ENCODE measurements at places on chromosomes 4 and X. TPM values are rescaled to one million over a fixed set of nuclear protein-coding genes. Genes with fewer than 3 reads are reported as not detected.
A peak's percentile ranks its signal among the peaks of the same experiment; 100 is the strongest.

- peak overlapping the region; percentile 75 for H3K27ac ChIP-seq
- no peaks in the 10 kb centered on the region for H3K36me3 ChIP-seq
- no peak overlapping the region for H3K4me3 ChIP-seq
These were observed 290.9 kb upstream of the LDB2 start for GRCh38 chr4:17189401-17189720.

GRCh38 chr4:14132301-14132700 lies 504.8 kb upstream of the BOD1L1 start:
- no peak for DNase-seq
- H3K27ac ChIP-seq, result no peak overlapping the region
- no peaks in the 10 kb centered on the region for H3K4me1 ChIP-seq
- no peaks in the 10 kb centered on the region for H3K27me3 ChIP-seq
- H3K4me3 ChIP-seq, result no peak overlapping the region
- H3K36me3 ChIP-seq, result no peaks in the 10 kb centered on the region

DNA sequence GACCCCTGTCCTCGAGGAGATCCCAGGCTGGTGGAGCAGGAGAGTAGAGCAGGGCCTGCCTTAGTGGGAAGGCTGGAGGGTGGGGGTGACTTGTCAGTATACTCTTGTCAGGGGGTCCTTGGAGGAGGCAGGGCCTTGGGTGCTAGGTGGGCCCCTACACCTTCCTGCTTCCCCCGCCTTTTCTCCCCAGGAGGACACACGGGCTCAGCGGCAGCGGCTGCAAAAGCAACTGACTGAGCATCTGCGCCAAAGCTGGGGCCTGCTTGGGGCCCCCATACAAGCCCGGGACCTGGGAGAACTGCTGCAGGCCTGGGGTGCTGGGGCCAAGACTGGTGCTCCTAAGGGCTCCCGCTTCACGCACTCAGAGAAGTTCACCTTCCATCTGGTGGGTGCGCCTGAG lies 11.3 kb downstream of the CCDC22 start:
- H3K4me1 ChIP-seq, result no peaks in the 10 kb centered on the region
- no peak for DNase-seq
- H3K27ac ChIP-seq, result no peak overlapping the region
- no peaks in the 10 kb centered on the region for H3K27me3 ChIP-seq

- no peak overlapping the region for H3K27ac ChIP-seq
- no peaks in the 10 kb centered on the region for H3K4me1 ChIP-seq
- no peaks in the 10 kb centered on the region for H3K27me3 ChIP-seq
- no peaks in the 10 kb centered on the region for H3K36me3 ChIP-seq
- H3K4me3 ChIP-seq, result no peak overlapping the region
These were observed 51.0 kb upstream of the MTM1 start for GRCh38 chrX:150517303-150517910.

DNA sequence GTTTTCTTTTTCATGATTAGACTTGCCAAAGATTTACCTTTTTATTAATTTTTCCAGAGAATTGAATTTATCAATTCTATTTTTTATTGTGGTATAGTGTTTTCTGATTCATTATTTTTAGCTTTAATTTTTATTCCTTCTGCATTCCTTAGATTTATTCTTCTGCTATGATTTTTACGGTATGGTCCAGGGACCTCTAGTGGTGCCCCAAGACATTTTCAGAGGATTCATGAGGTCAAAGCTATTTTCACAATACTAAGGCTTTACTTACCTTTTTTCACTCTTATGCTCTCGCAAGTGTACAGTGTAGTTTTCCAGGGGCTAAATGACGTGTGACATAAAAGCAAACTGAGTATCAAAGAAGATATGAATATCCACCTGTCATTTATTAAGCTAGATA lies 8.0 kb downstream of the RADX start:
- H3K27me3 ChIP-seq, result no peaks in the 10 kb centered on the region
- H3K36me3 ChIP-seq, result no peaks in the 10 kb centered on the region
- H3K4me3 ChIP-seq, result no peak overlapping the region
- no peak overlapping the region for H3K27ac ChIP-seq
- no peak for DNase-seq
- H3K4me1 ChIP-seq, result no peaks in the 10 kb centered on the region

- peaks cover 46% of the 10 kb centered on the region for H3K4me1 ChIP-seq
- DNase-seq, result no peak
- H3K36me3 ChIP-seq, result no peaks in the 10 kb centered on the region
- no peak overlapping the region for H3K27ac ChIP-seq
- H3K27me3 ChIP-seq, result no peaks in the 10 kb centered on the region
- H3K4me3 ChIP-seq, result no peak overlapping the region
These were observed 4.8 kb downstream of the PDGFC start for GRCh38 chr4:156966836-156967235.

DNA sequence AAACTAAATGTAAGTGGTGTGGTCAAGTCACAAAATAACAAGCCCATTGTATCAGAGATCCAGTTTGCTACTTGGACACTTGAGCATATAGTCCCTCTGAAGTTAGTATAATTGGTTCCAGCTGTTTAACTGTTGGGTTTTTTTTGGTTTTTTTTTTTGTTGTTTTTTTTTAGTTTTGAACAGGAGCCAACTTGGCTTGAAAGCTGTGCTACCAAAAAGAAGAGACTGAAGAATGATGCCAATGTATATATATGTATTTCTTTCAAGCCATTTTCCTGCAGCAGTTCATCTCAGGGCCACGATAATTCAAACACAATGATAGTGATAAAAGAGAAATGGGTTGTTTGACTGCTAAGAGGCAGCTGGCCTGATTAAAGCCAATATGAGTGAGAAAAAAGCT lies 138.3 kb downstream of the PCDH18 start:
- H3K4me1 ChIP-seq, result peaks cover 4% of the 10 kb centered on the region
- no peak for DNase-seq
- no peaks in the 10 kb centered on the region for H3K27me3 ChIP-seq

DNA sequence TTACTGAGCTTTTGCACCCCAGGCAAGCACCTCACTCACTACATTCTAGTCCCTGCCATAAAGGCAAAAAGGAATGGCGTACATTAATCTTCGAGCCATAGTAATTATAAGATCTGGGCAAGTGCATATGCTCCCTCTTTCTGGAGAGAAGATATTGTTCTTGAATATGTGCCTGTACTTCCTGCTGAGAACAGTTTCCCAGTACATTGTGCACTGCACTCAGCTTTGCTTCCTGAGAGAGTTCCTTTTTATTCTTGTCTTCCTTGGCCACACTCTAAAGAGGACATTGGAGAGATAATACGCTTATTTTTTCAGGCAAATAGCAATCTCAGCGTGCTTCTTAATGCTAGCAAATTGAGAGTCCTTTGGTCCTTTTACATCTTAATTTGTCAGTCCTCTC lies 909.0 kb upstream of the PCDH10 start:
- H3K4me1 ChIP-seq, result no peaks in the 10 kb centered on the region
- H3K27me3 ChIP-seq, result no peaks in the 10 kb centered on the region
- no peak for DNase-seq
- H3K4me3 ChIP-seq, result no peak overlapping the region
- H3K27ac ChIP-seq, result no peak overlapping the region

DNA sequence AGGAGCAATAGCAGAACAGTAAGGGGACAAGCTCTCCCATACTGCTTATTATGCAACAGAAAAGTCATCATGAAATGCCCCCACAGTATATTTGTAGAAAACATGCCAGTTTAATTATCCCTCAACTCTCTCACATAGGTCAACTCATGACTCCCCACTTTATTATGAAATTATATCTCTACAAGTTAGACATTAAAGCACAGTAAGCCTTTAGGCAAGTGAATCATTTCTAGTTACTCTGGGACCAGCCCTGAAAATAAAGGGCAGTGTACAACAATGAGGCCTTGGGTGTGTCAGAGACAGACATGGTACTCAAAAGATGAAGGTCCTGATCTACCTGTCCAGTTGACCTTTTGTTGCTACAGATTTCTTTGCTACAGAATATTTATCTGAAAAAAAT lies 191.9 kb downstream of the FBXW7 start:
- H3K27me3 ChIP-seq, result no peaks in the 10 kb centered on the region
- H3K36me3 ChIP-seq, result peaks cover 48% of the 10 kb centered on the region
- H3K27ac ChIP-seq, result no peak overlapping the region

- H3K27me3 ChIP-seq, result no peaks in the 10 kb centered on the region
- H3K4me1 ChIP-seq, result no peaks in the 10 kb centered on the region
- H3K4me3 ChIP-seq, result no peak overlapping the region
- no peak for DNase-seq
These were observed 135.5 kb downstream of the ARHGAP24 start for GRCh38 chr4:85610450-85610849.

- H3K27ac ChIP-seq, result no peak overlapping the region
- no peak overlapping the region for H3K4me3 ChIP-seq
- H3K36me3 ChIP-seq, result peaks cover 7% of the 10 kb centered on the region
- DNase-seq, result no peak
- peaks cover 22% of the 10 kb centered on the region for H3K4me1 ChIP-seq
These were observed 4.3 kb downstream of the SEPSECS start for GRCh38 chr4:25155947-25156346.

GRCh38 chr4:161655148-161655547 lies 508.7 kb downstream of the FSTL5 start:
- no peaks in the 10 kb centered on the region for H3K27me3 ChIP-seq
- no peaks in the 10 kb centered on the region for H3K4me1 ChIP-seq
- no peak for DNase-seq

DNA sequence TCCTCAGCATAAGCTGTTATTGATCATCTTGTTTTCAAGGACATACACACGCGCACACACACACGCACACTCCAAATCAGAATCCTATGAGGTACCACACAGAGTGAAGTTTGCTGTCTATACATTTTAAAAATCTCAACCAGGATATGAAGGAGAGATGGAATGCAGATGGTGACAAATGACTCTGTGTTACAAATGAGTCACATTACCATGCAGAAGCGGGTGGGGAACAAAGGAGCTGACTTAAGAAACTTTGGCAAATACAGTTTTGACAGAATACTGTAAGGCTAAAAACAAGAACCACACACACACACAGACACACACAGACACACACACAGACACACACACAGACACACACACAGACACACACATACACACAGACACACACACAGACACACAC lies 81.7 kb downstream of the RELL1 start:
- H3K4me1 ChIP-seq, result peaks cover 4% of the 10 kb centered on the region
- no peak overlapping the region for H3K27ac ChIP-seq
- no peak for DNase-seq

- no peaks in the 10 kb centered on the region for H3K4me1 ChIP-seq
- H3K36me3 ChIP-seq, result no peaks in the 10 kb centered on the region
- DNase-seq, result no peak
- no peak overlapping the region for H3K4me3 ChIP-seq
- no peaks in the 10 kb centered on the region for H3K27me3 ChIP-seq
These were observed 1091.0 kb downstream of the C4orf33 start for GRCh38 chr4:130186931-130187330.

DNA sequence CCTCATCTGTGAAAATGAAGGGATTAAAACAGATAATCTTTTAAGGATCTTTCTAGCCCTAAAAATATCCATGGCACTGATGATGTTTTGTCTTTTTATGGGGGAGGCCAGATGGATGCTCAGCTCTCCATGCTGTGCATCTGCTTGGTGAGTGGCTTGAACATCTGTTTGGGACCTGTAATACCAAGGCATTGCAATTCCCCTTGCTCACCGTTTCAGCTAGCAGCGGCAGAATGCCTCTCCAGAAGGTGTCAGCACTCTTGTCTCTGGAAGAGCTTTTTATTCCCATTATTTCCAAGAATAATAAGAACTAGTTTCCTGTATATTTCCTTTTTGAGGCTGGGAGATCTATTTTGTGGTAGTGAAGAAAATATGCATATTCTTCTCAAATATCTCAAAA lies 151.9 kb upstream of the ANK2 start:
- H3K27me3 ChIP-seq, result no peaks in the 10 kb centered on the region
- no peak overlapping the region for H3K27ac ChIP-seq
- H3K4me1 ChIP-seq, result peaks cover 8% of the 10 kb centered on the region
- DNase-seq, result no peak
- H3K36me3 ChIP-seq, result no peaks in the 10 kb centered on the region

- no peaks in the 10 kb centered on the region for H3K27me3 ChIP-seq
- no peak overlapping the region for H3K4me3 ChIP-seq
- H3K36me3 ChIP-seq, result no peaks in the 10 kb centered on the region
- H3K27ac ChIP-seq, result no peak overlapping the region
- H3K4me1 ChIP-seq, result no peaks in the 10 kb centered on the region
- no peak for DNase-seq
These were observed 67.1 kb downstream of the FAAH2 start for GRCh38 chrX:57353472-57354132.

- no peak for DNase-seq
- H3K27me3 ChIP-seq, result no peaks in the 10 kb centered on the region
- H3K36me3 ChIP-seq, result no peaks in the 10 kb centered on the region
- no peaks in the 10 kb centered on the region for H3K4me1 ChIP-seq
- no peak overlapping the region for H3K27ac ChIP-seq
These were observed 66.6 kb downstream of the MTMR1 start for GRCh38 chrX:150759568-150760416.

- no peaks in the 10 kb centered on the region for H3K27me3 ChIP-seq
- peaks cover 4% of the 10 kb centered on the region for H3K4me1 ChIP-seq
These were observed 21.8 kb downstream of the RPS6KA3 start for GRCh38 chrX:20244931-20245330.

GRCh38 chrX:12269484-12269883 lies 131.2 kb downstream of the FRMPD4 start:
- no peaks in the 10 kb centered on the region for H3K36me3 ChIP-seq
- DNase-seq, result no peak
- no peak overlapping the region for H3K4me3 ChIP-seq
- no peaks in the 10 kb centered on the region for H3K4me1 ChIP-seq
- H3K27ac ChIP-seq, result no peak overlapping the region
- H3K27me3 ChIP-seq, result no peaks in the 10 kb centered on the region

DNA sequence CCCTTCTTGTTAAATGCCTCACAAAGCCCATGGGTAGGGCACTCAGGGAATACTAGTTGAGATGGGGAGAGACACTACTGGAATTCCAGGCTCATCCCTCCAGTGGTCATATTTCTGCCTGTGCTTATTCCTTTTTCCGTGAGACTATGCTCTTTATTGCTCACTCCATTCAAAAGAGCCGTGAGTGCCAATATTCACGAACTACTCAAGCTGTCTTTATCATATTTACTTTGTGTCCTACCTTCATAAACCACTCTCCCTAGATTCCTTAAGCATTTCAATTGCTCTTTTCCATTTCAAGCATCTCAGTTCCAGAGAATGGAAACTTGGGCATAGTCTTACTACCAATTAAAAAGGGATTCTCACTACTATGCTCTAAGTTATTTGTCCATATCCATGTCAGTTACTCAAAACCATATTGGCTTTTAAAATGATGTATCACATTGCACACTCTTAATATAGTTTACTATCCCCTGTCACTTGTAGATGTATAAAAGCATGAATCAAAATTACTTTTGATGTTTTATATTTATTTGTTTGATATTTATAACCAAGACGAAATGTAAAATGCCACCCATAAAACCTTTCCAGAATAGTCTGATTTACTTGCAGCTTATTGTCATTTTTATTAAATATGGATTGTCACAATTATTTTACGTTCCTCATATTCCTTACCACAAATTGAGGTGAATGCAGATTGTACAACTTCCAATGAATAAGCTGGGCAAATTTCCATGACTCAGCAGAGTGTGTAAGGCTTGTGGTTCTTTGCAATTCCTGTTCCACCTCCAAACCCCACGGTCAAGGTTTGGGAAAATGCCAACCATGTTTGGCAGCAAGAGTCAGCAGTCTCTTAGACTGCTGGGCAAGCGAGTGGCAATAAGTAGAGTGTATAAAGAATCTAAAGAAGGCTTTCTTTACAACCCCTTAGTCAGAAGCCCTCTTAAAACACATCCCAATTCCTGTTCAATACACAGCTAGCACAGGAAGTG lies 24.4 kb downstream of the ENOX2 start:
- no peaks in the 10 kb centered on the region for H3K27me3 ChIP-seq
- peak overlapping the region; percentile 51 for H3K27ac ChIP-seq
- DNase-seq, result no peak
- no peak overlapping the region for H3K4me3 ChIP-seq
- peaks cover 25% of the 10 kb centered on the region for H3K4me1 ChIP-seq

Gene JADE3
- 6.3 TPM for total RNA-seq

Gene GRID2
- total RNA-seq, result not detected

Gene CITED1
- not detected for total RNA-seq

Gene GPRIN3
- 9.0 TPM for total RNA-seq

Gene IGSF1
- 2.4 TPM for total RNA-seq

Gene SPIN2B
- 8.4 TPM for total RNA-seq

Gene GIMD1
- total RNA-seq, result not detected

Gene UBE2A
- 61.2 TPM for total RNA-seq

All from left ventricle myocardium inferior (tissue), 1 donor.